Astrocyte of the hippocampus (primary cell): ENCODE measurements at places on chromosomes 13 and 19.
A peak's percentile ranks its signal among the peaks of the same experiment; 100 is the strongest.

DNA sequence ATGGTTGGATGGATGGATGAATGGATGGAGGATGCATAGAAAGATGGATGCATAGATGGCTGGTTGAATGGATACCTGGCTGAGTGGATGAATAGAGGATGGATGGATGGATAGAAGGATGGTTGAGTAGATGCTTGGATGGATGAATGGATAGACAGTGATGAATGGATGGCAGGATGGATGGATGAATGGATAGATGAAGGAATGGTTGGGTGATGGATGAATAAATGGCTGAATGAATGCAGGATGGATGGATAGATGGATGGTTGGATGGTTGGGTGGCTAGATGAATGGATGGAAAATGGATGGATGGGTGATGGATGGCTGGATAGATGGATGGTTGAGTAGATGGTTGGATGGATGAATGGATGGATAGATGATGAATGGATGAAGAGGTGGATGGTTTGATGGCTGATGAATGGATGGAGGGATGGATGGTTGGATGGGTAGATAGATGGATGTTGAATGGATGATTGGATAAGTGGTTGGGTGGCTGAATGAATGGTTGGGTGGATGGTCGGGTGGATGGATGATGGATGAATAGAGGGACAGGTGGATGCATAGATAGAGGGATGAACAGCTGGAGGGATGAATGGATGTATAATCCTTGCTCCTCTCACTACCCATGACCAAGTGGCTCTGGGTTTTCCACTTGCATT lies 3.6 kb upstream of the SULT2B1 start:
- no peak for DNase-seq

- no peak for DNase-seq
Observed at GRCh38 chr13:62210951-62211350, 795.3 kb upstream of the PCDH20 start.

DNA sequence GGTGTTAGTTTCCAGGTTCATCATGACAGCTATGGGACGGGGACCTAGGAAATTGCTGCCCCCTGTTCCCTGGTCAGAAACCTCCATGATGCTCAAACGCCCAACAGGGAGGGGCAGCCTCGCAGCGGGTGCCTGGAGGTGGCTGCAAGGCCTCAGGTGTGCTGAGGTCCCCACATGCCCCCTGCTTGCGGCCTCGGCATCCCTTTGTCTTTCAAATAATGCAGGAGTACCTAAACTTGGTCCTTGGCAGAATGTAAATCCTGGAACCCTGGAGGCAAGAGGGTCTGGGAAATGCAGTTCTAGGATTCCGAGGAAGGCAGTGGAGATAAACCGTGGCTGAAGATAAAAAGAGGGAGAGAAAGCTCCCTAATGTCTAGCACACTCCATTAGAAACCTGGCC lies 52.4 kb downstream of the SKA3 start:
- no peak for DNase-seq

GRCh38 chr13:109745702-109746101 lies 40.7 kb downstream of the IRS2 start:
- DNase-seq = no peak

- DNase-seq = peak; percentile 80
Observed at GRCh38 chr13:45194081-45194939, 6.5 kb downstream of the KCTD4 start.

DNA sequence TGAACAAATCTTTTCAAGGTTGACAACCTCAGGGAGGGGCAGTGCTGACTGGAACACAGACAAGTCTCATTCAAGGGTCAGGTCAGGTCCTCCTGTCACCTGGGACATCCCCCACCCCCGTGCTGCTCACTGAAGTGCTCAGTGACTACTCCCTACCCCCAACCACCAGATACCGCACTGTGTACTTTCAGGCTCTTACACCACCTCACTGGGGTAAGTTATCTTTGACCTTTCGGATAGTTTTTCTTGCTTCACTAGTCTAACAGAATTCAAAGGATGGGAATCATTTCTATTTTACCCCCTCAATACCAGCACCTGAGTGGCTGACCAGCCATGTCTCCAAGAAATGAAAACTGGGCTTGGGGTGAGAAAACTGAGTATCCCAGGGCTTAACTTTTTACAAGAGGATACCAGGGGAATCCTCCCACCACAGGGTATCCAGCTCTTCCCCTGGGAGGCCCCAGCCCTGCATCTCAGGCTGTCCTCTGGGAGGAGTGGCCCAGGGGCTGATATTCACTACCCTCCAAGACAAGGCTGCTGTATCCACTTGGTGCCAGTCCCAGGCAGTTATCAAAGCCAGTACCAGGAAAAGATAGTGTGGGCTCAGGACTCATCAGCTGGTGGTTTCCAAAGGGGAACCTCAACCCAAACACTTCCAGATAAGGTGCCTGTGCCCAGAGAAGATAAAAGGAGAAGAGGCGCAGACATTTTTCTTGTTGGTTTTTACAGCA lies 2.1 kb downstream of the ZNF563 start:
- DNase-seq = no peak

DNA sequence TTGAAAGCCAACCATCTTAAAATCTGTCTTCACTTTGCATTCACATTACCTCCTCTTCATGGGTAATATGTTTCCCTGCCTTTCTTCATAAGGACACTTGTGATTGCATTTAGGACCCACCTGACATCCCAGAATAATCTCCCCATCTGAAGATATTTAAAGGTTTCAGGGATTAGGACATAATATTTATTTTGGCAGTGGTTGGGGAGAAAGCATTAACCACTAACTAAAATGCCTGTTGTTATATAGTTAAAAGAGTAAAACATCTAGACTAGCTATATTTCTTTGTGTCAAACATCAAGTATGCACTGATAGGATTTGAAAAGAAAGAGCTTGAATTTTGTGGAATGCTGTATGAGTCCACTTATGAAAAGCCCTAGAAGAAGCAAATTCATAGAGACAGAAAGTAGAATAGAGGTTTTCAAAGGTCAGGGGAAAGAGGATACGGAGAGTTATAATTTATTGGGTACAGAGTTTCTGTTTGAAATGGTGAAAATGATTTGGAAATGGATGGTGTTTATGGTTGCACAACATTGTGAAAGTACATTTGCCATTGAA lies 457.7 kb upstream of the SPRY2 start:
- DNase-seq = no peak

DNA sequence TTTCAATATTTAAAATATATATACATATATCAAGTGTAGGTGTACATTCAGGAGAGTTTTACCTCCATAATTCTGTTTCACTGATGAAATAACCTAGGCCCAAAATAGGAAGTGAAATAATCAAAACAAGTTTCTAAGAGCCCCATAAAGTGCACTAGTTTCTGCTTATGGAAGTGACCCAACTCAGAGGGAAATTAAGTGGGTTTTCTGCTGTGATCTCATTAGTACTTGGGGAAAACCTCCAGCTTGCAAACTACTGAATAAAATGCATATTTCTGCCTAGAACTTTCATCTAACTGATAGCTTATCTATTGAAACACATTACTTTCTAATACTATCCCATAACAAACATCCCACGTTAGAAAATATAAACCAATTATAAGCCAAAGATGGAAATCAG lies 45.4 kb upstream of the MIR17HG start:
- DNase-seq = no peak

GRCh38 chr13:26605845-26606244 lies 48.4 kb downstream of the WASF3 start:
- DNase-seq = peak; percentile 16

- DNase-seq = peak; percentile 50
Observed at GRCh38 chr19:49331616-49332055, 3.6 kb upstream of the CD37 start.

GRCh38 chr13:70736622-70737317 lies 628.5 kb upstream of the KLHL1 start:
- no peak for DNase-seq

- no peak for DNase-seq
Observed at GRCh38 chr13:34465423-34465922, 476.6 kb upstream of the NBEA start.

DNA sequence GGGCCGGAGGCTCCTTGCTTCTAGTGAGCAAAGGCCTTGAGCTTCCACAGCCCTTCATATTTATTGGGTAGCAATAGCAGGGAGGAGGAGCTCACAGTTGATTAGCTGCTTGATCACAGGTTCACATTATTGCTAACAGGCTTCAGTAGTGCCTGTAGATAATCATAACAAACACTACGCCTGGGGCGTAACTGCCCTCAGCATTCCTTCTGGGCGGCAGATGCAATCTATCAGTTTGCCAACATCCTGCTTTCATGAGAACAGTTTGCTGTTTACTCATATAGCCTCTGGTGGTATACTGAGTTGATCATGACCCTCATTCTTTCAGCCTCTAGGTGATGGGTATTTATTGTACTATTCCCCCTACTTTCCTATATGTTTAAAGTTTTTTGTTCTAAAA lies 149.4 kb downstream of the B3GLCT start:
- no peak for DNase-seq

GRCh38 chr19:13885826-13886365 lies 9.0 kb downstream of the NANOS3 start:
- DNase-seq = no peak

DNA sequence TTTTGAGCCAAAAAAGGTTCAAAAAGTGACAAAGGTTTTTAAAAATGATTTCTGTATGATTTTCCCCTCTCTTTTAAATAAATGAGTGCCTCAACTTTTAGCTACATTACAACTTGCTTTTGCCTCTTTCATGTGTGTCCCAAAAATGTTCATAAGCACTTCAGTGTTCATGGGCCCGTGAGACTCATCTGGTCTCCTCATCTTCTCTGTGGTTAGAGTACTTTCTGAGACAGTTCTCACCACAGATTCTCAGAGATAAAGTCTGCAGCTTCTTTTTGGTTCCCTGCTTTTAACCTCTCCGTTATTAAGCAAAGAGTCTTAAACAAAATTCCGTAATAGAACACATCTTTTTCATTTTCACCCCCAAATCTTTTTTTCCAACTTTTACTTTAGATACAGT lies 156.9 kb downstream of the DLEU7 start:
- DNase-seq = no peak

DNA sequence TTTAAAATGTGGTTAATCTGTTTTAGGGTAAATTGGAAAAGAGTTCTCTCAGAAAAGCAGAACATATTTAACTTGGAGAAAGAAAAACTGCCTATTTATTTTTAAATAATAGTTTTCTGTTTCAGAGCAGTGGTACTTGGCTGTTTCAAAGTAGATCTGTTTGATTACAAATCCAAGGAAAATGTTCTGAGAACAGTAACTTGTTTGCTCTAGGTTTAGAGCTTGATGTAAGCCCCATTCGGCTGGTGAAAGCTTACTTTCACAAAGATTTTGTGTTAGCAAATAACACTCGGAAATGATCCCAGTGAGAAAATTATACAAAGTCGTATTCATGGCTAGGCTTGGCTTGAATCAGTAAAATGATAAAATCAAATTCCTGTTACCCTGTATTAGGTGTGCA lies 395.8 kb upstream of the GPC6 start:
- no peak for DNase-seq

- no peak for DNase-seq
Observed at GRCh38 chr19:16051254-16052025, 24.9 kb upstream of the TPM4 start.
